ENCODE measurements at places on chromosomes 7 and 10. TPM values are rescaled to one million over a fixed set of nuclear protein-coding genes. Genes with fewer than 3 reads are reported as not detected.

The PIK3AP1 gene
- total RNA-seq, result 0.25 TPM

The ATRNL1 gene
- total RNA-seq, result 39.6 TPM

DNA sequence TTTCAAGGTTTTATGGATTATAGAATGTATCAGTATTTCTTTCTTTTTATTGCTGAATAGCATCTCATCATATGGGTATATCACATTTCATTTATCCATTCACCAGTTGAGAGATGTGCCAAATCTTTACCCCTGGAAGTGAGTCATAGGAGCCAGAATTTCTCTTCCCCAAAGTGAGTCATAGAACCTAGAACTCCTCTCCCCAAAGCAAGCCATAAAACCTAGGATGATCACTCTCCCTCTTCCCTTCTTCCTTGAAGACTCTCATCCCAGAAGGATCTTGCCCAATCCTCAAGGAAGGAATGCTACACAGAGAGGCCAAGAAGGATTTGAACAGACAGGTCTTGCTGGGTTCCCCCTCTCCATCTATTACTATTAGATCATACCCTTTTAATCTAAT is 199.9 kb downstream of the EVX1 start:
- H3K4me3 ChIP-seq, result no peak overlapping the region
- no peaks in the 10 kb centered on the region for H3K36me3 ChIP-seq

DNA sequence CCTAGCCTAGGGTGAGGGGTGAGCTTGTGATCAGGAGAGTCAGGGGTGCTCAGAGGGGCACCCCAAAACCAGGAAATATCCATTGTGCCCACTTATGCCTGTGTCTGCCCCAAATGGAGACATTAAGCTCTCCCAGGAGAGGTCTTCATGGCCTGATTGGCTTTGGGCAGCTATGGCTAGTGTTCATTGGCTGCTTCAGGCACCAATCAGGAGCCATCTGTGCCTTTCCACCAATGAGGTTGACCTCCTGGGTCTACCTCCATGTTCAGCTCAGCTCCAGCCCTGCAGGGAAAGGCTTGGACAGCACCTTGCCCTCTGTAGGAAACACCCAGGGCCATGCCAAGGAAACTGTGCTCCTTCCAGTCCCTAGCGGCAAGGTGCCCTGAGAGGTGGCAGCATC is 23.9 kb upstream of the HSPB1 start:
- H3K27me3 ChIP-seq, result peaks cover 69% of the 10 kb centered on the region
- H3K4me1 ChIP-seq, result peaks cover 14% of the 10 kb centered on the region
- H3K4me3 ChIP-seq, result no peak overlapping the region
- no peaks in the 10 kb centered on the region for H3K36me3 ChIP-seq

The UBN2 gene
- total RNA-seq, result 34.4 TPM

DNA sequence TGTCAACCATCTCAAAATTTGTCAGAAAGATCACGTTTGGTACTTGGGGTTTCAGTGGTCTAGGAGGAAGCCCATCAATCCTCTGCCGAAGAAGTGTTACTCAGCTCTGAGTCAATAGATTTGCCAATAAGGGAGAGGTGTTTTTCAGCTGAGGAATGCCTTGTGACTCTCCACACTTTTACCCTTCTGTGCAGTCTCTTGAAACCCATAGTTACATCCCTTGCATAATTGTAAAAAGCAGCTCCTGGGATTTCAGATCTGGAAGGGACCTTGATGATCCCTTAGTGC is 47.5 kb downstream of the INSYN2A start:
- no peaks in the 10 kb centered on the region for H3K36me3 ChIP-seq
- no peak for DNase-seq
- H3K27me3 ChIP-seq, result no peaks in the 10 kb centered on the region
- H3K4me1 ChIP-seq, result peaks cover 5% of the 10 kb centered on the region
